ENCODE measurements at places on chromosomes 4 and X.

DNA sequence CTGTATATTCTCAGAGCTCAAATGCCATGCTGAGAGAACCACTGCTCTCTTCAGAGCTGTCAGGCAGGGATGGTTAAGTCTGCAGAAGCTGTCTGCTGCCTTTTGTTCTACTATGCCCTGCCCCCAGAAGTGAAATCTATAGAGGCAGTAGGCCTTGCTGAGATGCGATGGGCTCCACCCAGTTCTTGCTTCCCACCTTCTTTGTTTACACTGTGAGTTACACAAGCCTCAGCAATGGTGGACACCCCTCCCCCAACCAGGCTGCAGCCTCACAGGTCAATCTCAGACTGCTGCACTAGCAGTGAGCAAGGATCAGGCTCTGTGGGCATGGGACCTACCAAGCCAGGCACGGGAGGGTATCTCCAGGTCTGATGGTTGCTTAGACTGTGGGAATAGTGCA is 271.6 kb downstream of the CENPC start:
- DNase-seq, result no peak

DNA sequence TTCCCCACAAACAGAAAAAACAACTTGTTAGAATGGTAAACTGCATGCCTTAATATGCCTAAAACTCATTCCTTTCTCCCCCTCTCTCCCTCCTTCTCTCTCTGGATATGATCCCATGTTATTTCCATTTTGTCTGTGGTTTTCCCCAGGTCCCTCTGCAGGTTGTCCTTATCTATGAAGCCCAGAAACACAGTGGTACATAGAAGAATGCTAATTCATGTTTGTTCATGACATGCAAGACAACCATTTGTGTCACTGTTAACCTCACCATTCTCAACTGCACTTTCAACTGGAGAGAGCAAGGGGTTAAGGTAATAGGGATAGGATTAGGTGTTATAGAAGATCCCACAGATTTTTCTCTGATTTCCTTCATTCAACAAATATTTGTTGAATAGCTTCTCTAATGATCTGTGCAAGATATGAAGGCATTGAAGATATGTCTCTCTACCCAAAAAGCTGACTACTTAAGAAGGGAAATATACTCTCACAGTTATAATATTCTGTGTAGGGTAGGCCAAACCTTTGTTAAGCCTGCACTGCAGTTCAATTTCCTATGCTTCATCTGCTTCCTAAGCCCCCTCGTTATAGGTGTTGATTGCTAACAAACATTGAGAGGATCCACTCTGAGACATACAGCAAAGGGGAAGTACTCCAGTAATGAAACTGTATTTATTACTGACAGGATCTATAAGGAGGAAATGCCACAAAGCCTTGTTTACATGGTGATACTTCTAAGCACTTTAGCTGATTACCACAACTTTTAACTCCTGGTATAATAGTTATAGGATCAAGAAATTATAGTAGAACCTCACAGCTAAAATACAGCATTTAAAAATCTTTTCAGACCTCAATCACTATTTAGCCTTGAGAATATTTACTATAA is 96.1 kb downstream of the FRYL start:
- no peak for DNase-seq

GRCh38 chr4:27100713-27101112 is 240.1 kb downstream of the STIM2 start:
- DNase-seq, result no peak

DNA sequence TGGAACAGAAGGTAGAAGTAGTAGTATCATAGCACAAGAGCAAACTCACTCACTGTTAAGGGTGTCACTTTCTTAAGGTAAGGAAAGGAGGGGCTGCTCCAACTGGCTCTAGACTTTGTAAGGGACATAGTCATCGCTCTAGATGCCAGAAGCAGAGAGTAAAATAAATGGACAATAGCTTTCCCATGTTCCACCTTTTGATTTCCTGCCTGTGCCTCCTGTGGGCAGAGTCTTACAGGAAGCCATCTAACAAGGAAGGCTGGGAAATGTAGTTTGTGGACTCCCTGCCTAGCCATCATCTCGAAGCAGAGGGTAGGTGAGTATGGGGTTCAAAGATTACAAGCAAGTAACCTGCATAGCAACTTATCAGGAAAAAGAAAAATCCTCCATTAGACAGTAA is 1.7 kb upstream of the METTL14 start:
- no peak for DNase-seq

- DNase-seq, result no peak
Measured at GRCh38 chr4:6334203-6334887, 64.7 kb downstream of the WFS1 start.

GRCh38 chr4:15341733-15342300 is 86.0 kb upstream of the C1QTNF7 start:
- no peak for DNase-seq

- DNase-seq, result no peak
Measured at GRCh38 chrX:40853816-40854123, 118.4 kb upstream of the MED14 start.

GRCh38 chr4:117447925-117448324 is 362.5 kb upstream of the TRAM1L1 start:
- no peak for DNase-seq

DNA sequence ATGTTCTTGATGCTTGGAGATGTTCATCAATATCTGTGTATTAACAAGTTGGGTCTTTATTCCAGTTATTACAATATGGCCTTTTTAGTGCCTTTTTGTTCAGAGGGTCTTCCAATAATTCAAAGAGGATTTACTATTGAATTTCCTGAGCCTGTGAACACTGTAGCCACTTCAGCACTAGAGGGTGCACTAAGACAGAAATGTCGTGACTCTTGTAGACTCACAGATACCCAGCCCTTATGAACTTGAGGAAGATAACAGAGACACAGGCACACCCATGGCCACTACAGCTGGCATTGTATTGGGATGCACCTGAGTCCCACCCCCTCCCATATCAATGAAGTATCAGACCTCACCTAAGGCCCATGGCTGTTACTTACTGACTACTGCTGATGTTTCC is 54.4 kb upstream of the ACTRT1 start:
- no peak for DNase-seq

GRCh38 chrX:113793563-113793962 is 790.3 kb upstream of the HTR2C start:
- DNase-seq, result no peak

DNA sequence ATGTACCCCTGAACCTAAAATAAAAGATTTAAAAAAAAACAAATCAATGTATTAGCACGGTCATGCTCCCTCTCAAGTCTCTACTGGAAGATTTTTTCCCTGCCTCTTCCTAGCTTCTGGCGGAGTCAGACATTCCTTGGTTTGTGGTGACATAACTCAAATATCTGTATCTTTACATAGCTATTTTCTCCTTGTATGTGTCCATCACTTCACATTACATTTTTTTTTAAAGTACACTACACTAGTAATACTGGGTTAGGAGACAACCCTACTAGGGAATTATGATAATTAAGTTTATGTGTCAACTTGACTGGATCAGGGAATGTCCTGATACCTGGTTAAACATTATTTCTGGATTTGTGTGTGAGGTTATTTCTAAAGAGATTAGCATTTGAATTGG is 1197.9 kb downstream of the TECRL start:
- no peak for DNase-seq

GRCh38 chr4:139333046-139333445 is 30.8 kb upstream of the NDUFC1 start:
- DNase-seq, result no peak

DNA sequence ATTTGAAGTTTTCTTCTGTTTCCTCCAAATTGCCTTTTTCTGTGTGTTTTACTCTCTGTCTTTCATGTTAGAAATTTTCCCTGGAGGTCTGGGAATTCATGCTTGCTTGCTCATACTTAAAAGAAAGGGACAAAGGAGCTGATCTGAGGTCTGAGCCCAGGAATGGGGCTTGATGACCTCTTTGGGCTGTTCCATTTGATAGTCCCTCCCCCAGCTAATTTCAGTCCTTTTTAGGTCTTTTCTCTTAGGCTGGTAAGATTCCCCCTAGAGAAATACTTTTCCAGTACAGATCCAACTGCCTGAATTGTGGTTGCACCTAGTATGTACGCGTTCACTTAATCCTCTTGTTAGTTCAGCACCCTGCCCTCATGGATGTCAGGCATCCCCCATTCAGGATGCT is 5.5 kb upstream of the PIGA start:
- DNase-seq, result no peak

DNA sequence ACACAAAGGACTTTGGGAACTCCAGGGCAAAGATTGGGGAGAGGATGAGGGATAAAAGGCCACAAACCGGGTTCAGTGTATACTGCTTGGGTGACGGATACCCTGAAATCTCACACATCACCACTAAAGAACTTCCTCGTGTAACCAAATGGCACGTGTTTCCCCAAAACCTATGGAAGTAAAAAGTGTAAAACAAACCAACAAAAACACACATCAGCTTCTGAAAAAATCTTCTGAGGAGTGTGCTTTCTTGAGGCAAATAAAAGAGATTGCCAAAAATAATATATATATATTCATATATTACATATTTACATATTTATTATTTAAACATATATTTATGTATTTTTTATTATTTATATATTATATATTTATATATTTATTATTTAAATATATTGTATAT is 3.9 kb downstream of the P2RY8 start:
- no peak for DNase-seq

GRCh38 chr4:18566970-18567799 is 545.6 kb upstream of the LCORL start:
- no peak for DNase-seq

- no peak for DNase-seq
Measured at GRCh38 chr4:36321176-36321575, 39.8 kb downstream of the DTHD1 start.

DNA sequence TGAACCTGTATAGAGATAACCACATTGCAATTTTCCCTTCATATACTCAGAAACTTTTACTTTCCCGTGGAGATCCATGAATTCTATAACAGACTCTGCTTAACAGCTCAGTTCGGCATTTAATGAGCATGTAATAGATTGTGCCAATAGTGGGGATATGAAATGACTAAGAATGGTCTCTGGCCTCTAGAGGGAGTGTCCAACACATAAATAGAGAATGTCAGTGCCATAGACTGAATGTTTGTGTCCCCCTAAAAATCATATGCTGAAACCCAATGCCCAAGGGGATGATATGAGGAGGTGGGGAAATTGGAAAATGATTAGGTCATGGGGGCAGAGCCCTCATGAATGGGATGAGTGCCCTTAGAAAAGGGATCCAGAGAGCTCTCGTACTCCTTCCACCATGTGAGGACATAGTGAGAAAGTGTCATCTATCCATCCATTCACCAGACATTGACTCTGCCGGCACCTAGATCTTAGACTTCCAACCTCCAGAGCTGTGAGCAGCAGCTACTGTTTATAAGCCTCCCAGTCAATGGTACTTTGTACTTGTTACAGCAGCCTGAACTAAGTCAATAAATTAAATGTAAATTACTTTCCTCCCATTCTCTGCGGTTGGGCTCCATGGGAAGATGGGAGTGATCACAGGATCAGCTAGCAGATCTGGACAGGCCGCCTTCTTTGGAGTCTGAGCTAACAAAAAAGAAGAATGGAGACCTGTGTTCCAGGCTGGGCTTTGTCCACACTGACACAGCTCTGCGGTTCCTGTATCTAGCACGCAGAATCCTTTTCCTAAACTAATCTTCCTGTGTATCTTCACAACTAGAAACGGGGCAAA is 28.1 kb upstream of the HPSE start:
- DNase-seq, result peak; percentile 71

DNA sequence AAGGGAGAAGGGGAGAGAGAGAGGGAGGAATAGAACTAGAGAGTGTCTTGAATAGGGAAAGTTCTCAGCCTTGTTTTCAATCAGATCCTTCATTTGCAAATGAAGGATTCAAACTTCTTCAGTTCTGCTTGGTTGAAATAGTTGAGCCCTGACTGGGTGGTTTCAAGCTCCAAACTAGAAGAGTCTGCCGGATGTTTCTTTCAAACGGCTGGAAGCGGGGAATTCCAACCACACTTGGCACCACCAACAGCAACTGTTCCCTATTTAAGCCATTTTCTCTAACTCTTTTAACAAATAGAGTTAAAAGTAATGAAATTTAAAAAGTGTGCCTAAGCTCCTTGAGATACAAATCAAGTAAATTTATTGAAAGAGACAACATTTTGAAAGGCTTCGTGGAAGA is 67.5 kb upstream of the DDX60 start:
- DNase-seq, result no peak

DNA sequence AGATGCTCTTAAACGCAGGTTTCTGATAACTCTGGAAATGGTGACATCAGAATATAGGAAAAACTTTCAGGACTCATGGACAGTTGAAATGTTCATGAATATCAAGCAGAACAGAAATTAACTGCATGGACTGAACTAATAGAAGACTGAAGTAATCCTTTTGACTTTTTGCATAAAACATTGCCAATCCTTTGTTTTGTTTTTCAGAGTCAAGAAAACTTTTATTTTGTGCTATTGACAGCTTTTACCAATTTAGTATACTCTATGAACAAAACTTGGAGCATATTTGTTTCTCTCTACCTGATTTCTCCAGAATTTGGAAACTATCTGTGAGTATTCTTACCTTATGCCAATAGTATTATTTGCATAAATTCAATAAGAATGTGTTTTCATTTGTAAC is 61.2 kb upstream of the HMX1 start:
- DNase-seq, result no peak

GRCh38 chr4:178784491-178784890 is 1342.3 kb upstream of the AGA start:
- DNase-seq, result no peak

DNA sequence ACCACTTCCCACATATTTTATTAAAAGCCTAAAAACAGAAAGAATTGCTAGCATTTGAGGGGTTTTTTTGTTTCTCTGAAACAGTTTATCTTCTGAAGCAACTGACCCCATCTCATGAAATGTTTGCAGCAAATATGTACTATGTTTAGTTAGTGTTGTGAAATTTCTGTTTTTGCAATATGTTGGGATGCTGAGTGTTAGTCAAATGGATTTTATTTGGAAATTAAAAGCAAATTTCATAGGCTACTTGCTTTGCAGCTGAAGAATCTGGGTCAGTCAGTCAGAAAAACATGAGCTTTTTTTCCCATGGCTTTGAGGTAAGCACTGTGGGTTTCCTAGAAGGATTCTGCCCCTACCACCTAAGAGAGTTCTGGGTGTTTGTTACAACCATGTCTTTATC is 184.9 kb upstream of the DKK2 start:
- DNase-seq, result no peak

DNA sequence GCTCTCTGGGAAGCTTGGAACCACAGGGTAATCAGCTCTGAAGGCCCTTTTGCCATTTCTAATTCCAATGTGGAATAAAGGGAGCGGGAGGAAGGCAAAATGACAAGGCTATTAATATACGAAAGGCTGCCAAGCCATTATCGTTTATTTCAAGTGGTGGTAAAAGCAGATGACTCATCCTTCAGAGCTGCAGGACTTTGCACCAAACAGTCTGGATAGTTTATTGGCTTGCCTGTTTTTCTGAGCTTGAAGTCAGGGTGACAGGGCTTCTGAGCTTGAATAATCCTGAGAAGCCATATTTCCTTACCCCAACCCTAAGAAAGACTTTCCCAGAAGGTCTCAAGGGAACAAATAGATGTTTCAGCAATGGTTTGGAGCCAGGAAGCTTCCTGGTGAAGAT is 7.7 kb upstream of the GABRE start:
- no peak for DNase-seq

DNA sequence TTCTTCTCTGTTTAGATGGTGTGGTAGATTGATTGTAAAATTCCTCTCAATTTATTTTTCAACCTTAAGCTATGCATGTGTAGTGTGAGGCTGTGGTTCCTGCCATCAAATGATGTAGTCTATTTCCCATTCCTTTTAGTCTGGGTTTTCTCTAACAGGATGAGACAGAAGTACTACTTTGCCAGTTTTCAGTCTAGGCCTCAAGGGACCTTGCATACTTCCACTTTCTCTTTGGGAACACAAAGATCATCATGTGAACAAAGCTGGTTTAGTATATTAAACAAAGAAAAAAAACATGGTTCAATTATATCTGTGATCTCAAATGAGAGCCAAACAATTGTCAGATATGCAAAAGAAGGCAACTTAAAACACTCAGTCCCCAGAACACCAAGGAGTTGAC is 1284.0 kb downstream of the RAPGEF2 start:
- no peak for DNase-seq

Data from NCI-H345 (cell line).